Omental fat pad (tissue), 4 donors: ENCODE measurements at places on chromosomes 2 and 18.

GRCh38 chr2:160458718-160459453 lies 34.7 kb downstream of the RBMS1 start:
- no peak for DNase-seq

DNA sequence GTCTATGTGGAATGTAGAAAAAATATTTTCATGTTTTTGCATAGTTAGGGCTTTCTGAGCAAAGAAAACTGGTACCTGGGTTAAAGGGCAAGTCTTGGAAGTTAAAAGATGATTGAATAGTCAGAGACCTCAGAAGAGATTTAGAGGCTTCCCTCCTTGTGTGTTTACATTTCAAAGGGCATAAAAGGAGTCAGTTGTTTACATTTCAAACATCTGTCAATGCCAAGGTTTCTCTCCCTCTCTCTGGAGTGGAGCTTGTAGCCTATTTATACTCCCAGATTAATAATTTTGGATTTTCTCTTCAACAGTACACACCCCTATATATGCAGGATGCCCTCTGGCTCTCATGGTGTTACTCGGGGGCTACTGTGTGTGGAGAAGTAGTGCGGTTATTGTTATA lies 8.6 kb downstream of the M1AP start:
- DNase-seq: no peak

DNA sequence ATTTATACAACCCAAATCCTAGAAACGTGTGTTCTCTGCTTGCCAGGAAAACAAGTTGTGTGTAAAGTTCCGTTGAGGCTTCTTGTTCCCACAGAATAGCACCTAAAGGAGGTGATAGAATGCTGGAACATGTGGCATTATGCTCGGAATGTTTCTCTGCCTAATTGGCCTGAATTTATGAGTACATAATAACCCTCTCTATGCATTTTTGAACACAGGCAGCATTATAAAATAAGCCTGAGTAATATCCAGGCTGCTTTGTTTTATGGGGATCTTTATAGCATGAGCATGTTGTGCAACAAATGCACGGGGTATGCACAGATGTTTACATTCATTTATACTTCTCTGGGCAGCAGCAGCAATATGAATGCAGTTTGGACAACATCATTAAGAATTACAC lies 385.7 kb downstream of the MBD2 start:
- DNase-seq: no peak

DNA sequence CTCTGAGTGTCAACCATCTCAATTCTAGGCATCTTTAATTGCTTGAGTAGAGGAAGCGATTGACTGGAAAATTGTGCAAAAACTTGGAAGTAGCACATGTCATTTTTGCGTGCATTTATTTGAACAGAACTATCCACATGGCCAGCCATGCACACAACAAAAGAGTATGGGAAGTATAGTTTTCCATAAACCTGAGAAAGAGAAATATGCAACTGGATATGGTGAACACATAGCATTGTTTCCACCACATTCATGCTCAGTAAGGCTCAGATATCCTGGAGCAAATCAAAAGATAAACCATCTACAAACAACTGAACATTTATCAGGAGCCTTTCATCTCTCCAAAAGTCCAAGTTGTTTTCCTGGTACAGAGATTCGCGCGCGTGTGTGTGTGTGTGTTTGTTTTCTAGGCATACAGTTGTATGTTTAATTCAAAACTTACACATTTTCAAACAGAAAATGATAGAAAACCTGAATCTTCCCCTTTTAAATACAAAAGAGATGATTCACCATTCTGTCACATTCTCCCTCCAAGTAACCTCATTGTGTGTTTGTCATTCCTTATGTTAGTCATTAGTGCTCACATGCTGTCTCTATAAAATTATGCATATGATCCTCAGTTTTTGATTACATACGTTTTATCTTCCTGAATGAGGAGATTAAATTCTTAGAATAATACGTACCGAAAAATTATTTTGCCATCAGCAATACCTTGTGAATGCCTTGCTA lies 780.4 kb upstream of the NRXN1 start:
- no peak for DNase-seq

DNA sequence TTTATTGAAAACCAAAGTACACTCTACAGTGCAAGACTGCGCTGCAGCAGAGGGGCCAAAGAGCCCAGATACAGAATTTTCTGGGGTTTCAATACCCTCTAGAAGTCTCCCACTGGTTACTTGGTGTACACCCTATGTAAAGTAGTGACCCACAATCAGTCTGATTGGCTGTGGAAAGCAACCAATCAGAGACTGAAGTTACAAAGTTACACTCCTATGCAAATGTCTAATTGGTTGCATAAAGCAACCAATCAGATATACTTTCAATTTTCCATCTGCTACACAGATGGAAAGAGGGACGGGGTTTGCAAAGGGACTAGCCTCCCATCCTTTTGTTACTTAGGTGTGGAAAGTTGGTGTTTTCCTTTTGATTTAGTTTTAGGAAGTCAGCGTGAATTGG lies 198.9 kb upstream of the SH3BP4 start:
- no peak for DNase-seq

DNA sequence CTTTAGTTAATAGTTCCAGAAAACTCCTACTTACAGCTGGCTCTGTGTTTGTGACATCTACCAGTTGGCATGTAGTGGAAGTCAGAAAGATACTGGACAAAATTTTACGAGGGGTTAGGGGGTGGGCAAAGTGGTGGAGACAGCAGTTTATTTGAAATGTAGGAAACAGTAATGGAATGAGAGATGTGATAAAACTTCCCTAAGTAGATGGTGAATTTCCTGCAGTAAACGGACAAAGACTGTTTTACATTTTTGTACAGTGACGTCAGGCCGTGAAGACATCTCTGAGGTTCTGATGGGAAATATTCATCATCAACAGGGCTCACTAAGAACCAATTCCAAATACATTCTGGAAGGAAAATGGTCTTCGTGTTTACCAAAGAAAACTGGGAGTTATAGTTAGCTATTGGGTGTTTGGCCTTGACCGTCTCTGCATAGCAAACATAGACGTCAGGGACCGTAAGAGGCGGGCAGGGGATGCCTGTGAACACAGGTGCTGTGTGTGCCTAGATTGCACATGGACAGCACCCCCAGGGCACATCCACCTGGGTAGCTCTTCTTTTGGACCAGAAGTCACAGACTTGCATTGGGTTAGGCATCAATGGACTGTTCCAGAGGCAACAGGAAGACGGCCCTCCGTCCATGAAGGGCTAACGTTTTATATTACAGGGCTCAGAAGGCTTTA lies 131.5 kb downstream of the ZNF516 start:
- DNase-seq: no peak
